ENCODE measurements at places on chromosomes 3 and 15. TPM values are rescaled to one million over a fixed set of nuclear protein-coding genes. Genes with fewer than 3 reads are reported as not detected.

- no peak for DNase-seq
These were observed 594.0 kb upstream of the CCDC54 start for GRCh38 chr3:106783231-106783630.

DNA sequence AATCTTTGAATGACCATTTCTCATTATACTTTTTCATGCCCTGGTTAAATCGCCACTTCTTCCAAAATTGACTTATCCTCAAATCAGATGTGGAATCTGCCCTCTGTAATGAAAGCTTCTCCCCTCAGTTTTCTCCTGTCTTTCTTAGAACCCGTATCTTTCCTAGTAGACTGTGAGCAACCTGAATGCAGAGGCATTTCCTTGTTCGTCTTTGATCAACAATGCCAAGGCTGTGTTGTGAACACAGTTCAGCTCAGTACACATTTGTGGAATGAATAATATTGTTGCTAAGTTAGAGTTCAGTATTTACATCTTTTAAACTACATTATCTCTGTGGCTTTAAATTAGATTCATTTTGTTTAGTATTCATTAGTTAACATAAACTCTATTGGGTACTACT, 123.3 kb downstream of the TPRG1 start:
- no peak for DNase-seq

The CNTN4 gene
- 1.8 TPM for total RNA-seq

DNA sequence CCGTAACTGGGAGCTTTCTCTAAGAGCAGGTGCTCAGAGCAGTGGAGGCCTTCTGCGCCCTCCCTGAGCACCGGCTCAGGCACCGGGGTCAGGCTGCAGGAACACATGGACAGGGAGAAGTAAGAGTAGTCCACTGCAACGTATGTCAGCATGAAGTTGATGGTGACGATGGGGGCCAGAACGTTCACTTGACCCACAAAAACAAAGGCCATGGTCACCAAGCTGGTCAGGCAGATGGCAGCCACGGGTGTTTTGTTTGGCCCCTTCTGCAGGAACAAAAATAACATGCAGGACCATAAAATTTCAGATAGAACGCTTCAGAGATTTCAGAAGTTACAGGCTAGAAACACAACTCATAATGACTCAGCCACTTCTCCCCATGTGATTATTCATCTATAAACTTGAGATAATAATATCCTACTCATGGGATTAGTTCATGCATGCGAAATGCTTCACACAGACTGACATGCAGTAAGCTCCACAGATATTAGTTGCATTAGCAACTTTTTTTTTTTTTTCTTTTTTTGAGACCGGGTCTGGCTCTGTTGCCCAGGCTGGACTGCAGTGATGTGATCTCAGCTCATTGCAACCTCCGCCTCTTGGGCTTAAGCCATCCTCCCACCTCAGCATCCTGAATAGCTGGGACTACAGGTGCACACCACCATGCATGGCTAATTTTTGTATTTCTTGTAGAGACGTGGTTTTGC, 52.2 kb upstream of the HEG1 start:
- peak; percentile 96 for DNase-seq

The FBN1 gene
- total RNA-seq, result 22.5 TPM

DNA sequence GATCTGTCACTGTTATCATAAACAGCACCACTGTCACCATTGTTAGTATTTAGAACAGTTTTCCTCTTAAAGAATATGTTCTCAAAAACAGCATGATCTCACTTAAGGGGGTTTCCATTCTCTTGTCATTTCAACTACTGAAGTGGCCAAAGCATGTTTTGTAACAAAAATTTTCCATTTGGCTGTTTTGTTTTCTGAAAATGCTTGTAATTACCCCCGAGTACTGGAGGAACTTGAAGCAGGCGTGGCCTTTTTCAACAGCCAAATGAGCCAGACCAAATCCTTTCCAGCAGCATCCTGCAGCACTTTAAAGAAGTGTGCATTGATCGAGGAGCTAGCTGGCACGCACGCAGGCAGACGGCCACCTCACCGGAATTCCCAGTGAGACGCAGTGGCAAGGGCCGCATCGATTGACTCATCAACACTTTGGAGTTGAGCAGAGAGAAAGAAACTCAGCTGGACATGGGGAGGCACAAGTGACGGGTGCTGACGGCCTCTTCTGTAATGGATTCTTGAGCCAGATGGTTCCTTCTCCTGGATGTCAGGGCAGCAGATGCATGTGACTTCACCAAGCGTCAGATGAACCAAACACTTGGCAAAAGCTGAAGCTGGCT, 234.3 kb upstream of the IGF1R start:
- no peak for DNase-seq

GRCh38 chr3:128872282-128872681, 7.1 kb upstream of the ACAD9 start:
- no peak for DNase-seq

DNA sequence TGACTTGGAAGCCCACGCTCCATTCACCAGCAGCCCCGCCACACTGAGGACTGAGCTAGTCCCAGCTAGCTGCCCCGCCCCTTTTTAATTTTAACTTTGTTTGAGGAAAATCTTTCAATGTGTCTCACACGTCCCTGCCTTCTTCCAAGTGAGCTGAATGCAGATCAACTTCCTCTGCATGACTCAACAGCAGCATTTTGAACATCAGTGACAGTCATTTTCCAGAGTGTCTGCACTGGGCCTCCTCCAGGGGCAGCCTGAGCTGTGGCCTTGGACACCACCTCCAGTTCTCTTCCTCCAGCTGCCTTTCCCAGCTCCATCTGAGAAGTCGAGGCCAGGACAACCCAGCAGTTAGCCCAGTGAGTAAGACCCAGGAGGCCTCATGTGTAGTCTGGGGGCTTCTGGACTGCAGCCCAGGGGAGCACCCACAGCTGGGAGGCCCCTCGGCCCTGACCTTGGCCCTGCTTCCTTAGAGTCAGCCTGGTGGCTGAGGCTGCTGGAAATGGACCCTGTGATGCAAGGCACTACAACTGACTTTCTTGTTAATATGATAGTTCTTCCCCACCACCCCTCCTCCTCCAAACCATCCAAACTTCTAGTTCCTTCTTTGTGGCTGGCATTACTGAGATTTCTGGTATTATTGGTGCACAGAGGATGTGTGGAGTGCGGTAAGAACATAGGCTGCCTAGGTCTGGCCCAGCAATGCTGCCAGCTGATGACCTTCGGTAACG, 21.4 kb upstream of the ESYT3 start:
- peak; percentile 58 for DNase-seq

GRCh38 chr15:29278436-29279105, 8.9 kb upstream of the NSMCE3 start:
- no peak for DNase-seq

The LDHAL6B gene
- not detected for total RNA-seq

The GOLGA8S gene
- total RNA-seq, result not detected

All from Caki2 (cell line).